ENCODE measurements at places on chromosomes 12 and 14.

DNA sequence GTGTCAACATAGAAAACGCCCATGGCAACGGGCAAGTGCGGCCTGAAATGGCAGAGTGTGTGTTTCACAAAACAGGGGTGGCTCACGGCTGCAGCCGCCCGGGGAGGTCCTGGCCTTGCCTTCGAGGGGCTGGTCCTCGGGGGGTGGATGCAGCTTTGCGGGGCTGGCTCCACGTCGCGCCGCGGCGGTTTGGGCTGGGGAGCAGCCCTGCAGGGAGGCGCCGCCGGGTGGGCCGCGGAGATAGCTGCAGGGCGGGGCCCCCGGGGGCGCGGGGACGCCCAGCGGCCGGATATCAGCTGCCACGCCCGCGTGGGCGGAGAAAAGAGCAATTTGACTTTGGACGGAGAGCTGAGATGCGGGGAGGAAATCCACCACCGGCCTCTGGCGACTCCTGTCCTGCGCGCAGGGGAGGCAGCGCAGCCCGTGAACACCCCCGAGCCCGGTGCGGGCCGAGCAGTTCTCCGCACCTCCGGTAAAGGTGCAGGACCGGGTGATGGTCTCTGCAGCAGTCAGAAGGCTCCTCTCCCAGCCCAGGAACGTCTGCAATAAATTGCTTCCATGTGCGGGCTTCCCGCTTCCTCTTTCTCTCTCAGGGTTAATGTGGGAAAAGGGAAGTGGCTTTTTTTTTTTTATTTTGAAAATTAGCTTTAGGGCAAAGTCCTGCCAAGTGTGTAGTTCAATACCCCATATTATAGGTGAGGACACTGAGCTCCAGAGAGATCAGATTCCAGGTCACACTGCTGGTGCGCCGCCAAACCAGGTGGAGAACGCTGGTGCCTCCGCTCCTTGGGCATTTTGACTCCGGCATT lies 110.5 kb downstream of the ARF6 start:
- DNase-seq, result peak; percentile 74

GRCh38 chr12:42780671-42781070 lies 191.1 kb upstream of the PRICKLE1 start:
- DNase-seq, result no peak

- DNase-seq, result peak; percentile 80
These were observed 82.2 kb downstream of the ADCK1 start for GRCh38 chr14:77882098-77882497.

DNA sequence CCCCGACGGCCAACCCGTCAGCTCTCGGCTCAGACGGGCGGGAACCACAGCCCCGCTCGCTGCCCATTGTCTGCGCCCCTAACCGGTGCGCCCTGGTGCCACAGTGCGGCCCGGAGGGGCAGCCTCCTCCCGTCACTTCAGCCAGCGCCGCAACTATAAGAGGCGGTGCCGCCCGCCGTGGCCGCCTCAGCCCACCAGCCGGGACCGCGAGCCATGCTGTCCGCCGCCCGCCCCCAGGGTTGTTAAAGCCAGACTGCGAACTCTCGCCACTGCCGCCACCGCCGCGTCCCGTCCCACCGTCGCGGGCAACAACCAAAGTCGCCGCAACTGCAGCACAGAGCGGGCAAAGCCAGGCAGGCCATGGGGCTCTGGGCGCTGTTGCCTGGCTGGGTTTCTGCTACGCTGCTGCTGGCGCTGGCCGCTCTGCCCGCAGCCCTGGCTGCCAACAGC lies at the start of gene WNT1:
Gene WNT1, plus strand, starts transcription at position 32 of the 450 bp plus-strand sequence. Its CDS starts 329 bp downstream, at position 361.
- DNase-seq, result no peak

DNA sequence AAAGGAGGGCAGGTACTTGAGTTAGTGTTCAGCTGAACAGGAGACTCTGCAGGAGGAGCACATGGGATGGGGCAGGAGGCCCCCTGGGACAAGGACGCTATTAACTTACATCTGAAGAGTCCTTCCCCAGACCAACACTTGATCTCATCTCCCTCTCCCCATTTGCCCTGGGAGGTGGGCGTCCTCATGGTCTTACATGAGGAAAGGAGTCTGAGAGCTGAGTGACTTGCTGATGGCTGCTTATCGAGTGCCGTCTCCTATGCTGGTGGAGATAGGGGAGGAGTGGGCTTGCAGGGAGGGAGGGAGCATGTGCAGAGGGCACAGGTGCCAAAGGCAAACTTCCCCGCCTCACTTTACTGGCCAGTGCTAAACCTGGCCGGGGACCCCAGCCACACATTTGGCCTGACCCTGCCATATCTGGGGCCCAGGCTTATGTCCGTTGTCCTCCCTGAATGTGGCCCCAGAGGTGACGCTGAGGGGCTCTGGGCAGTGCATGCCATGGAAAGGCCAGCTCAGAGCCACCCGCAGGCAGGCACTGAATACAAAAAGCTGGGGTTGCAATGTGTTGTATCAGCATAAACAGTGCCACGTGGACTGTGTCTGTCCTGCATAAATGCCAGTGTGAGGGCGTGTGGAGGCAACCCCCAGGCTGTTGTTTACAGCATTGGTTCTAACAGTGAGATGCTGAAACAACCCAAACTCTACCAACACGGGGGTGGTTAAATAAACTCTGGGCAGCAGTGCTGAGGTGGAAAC lies 29.4 kb downstream of the FAIM2 start:
- no peak for DNase-seq

DNA sequence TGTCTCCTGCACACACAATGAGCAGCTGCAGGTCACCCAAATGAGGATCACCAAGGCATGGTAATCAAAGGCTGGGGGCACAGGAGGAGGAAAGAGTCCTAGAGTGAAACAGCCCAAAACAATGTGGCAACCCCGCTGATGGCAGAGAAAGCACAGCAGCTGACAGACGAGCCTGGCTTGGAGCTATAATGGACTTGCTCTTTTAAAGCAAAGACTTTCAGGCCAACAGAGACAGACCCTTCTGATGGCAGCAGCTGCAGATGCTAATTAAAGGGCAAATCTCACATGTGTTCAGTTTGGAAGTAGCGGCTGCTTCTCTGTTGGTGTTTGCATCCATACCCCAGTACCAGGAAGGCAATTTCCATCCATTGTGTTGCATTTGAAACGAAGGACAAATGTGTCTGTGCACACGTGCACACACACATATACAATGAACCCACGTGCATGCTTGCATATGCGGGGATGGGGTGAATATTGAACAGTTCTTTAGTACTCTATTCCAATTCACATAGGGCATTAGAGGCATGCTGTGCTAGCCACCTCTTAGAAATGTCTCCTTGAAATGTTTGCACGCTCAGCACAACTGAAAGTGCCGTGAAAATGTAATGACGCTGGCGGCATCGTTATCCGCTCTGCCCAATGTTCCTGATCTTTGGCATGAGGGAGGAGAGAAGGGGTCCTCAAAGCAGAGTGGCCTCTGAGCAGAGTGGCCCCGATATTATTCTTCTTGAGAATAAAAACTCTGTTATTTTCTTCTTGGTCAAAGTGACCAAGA lies 38.1 kb downstream of the CIT start:
- DNase-seq, result no peak

DNA sequence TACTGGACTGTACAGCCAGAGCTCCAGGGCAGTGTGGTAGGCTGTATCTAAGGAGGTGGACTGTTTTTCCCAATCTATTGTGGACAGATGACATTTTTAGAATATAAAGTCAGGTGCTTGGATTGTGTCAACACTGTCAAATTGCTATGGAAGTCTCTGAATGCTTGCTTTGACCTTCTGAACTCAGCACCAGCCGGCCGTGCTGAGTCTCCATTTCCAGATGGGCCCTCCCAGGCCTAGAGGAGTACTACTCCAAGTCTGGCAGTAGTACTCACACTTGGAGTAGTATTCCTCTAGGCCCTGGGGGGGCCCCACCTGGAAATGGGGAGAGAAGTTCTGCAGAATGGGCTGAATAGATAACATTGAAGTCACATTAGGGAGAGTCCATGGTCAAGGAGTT lies 16.2 kb upstream of the KCNK13 start:
- no peak for DNase-seq

GRCh38 chr14:80762641-80763228 lies 178.8 kb downstream of the CEP128 start:
- no peak for DNase-seq

DNA sequence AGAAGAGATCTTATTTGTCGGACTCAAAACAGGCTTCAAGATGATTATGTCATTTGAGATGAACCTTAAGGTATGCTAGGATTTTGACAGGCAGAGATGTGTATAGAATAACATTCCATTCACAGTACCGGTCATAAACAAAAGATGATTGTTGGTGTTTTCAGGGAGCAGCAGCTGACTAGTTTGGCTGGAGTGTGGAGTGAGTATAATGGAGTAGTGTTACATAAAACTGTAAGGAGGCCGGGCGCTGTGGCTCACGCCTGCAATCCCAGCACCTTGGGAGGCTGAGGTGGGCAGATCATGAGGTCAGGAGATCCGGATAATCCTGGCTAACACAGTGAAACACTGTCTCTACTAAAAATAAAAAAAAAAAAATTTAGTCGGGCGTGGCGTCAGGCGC lies 23.9 kb downstream of the SERPINA10 start:
- DNase-seq, result no peak

DNA sequence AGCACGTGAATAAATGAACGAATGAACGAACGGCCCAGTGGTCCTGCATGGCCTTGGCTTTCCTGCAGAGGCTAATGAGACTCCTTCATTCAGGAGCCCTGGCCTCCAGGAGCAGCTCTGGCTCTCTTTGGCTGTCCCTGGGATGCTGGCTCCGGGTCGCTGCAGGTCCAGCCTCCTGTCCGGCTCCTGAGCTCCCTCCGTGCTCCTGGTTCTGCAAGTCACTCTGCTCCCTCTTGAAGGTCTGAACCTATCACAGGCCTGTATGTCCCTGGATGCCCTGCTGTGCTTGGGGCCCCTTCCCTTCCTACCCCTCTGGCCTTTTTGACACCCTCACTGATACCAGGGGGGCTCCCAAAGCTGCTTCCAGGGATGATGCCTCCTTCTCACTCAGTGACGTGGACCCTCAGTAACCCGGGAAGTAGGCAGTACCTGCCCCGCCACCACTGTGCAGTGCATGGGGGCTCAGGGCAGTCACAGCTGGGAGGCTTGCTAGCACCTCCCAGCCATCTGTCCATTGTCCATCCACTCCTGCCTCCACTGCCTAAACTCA lies 133.7 kb upstream of the C14orf180 start:
- no peak for DNase-seq

- no peak for DNase-seq
These were observed 11.4 kb upstream of the SLC25A3 start for GRCh38 chr12:98582093-98582492.

- no peak for DNase-seq
These were observed 284.0 kb upstream of the NOS1 start for GRCh38 chr12:117645473-117645872.

Measured in NCI-H2029 (cell line).